Fibroblast of lung (primary cell): ENCODE measurements at places on chromosomes 4 and X. TPM values are rescaled to one million over a fixed set of nuclear protein-coding genes. Genes with fewer than 3 reads are reported as not detected.

FGF2 gene
- 57.8 and 98.3 TPM in 2 replicates for total RNA-seq

DNA sequence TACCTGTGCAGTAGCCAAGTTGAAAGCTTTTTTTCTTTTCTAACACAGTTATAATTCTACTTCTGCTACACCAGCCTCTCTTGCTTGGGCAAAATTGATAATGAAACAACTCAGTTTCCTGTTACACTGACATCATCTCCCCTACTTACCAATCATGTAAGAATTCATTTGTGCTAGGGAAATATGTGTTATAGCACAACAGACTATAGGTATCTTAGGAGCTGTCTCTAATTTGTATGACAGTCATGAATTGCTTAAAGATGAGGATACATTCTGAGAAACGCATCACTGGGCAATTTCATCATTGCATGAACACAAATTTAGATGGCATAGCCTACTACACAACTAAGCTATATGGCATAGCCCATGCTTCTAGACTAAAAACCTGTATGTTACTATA, 246.3 kb upstream of the ANKRD50 start:
- DNase-seq: no peak

- DNase-seq: peak; percentile 72
Measured at GRCh38 chrX:136209016-136209738, 42.0 kb downstream of the MAP7D3 start.

POU4F2 gene
- total RNA-seq: not detected in 2 replicates

CORIN gene
- under 0.01 and 1.5 TPM in 2 replicates for total RNA-seq

USP17L11 gene
- not detected in 2 replicates for total RNA-seq
